Right lung (tissue), 10 donors: ENCODE measurements at places on chromosomes 12 and 14. TPM values are rescaled to one million over a fixed set of nuclear protein-coding genes. Genes with fewer than 3 reads are reported as not detected.
A peak's percentile ranks its signal among the peaks of the same experiment; 100 is the strongest.

DNA sequence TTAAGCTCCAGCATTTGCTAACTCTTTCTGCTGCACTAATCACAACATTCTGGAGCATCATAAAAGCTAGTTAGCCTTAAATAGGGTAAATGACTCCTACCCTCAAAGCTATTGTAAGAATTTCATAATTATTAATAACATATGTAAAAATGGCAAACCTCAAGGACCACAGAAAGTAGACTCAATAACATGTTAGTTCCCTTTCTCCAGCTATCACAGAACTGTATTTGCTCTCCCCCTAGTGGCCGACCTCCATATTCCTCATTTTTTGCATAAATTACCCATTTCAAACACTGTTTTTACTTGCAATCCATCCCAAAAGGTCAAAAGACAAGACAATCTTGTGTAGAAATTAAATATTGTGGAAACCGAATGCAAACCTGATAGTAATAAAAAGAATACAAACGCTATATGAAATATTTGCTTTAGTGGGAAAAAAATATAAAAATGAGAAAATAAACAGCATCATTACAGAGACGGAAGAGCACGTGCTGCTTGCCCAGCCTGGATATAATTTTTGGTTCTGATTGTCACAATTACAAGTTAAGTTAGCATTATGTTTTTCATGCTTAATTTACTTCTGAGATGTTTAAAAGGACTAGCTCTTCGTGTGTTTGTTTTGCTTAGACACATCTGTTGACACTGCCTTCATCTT is 97.9 kb downstream of the RERGL start:
- DNase-seq, result peak; percentile 9

GRCh38 chr12:41466802-41467201 is 278.7 kb downstream of the PDZRN4 start:
- DNase-seq, result no peak

DNA sequence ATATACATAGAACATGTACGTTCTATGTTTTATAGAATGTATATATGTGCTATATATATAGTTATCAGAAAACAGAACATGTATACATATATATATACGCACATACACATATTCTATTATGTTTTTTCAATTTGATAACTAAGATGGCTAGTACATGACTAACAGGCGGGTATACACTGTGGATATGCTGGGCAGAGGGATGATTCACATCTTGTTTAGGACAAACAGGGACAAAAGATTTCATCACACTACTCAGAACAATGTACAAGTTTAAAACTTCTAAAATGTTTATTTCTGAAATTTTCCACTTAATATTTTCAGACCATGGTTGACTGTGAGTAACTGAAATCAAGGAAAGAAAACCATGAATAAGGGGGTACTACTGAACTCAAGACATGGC is 17.4 kb downstream of the TIMELESS start:
- DNase-seq, result no peak

- DNase-seq, result no peak
Measured at GRCh38 chr14:93108105-93108504, 7.6 kb downstream of the ITPK1 start.

DNA sequence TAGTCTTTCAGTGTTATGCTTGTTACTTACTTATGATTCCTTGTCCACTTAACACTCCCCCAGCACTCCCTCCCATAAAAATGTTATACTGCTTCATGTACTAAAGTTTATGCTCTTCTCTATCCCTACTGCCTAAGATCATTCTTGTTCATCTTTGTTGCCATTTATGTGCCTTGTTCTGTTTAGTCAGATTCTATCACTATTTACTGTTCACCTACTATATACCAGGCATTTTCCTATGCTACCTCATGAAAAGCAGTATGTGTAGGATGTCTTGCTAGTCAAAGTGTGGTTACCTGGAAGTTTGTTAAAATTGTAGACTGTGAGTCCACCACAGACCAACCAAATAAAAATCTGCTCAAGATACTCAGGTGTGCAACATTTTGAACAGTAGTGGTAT is 23.9 kb downstream of the ERH start:
- no peak for DNase-seq

DNA sequence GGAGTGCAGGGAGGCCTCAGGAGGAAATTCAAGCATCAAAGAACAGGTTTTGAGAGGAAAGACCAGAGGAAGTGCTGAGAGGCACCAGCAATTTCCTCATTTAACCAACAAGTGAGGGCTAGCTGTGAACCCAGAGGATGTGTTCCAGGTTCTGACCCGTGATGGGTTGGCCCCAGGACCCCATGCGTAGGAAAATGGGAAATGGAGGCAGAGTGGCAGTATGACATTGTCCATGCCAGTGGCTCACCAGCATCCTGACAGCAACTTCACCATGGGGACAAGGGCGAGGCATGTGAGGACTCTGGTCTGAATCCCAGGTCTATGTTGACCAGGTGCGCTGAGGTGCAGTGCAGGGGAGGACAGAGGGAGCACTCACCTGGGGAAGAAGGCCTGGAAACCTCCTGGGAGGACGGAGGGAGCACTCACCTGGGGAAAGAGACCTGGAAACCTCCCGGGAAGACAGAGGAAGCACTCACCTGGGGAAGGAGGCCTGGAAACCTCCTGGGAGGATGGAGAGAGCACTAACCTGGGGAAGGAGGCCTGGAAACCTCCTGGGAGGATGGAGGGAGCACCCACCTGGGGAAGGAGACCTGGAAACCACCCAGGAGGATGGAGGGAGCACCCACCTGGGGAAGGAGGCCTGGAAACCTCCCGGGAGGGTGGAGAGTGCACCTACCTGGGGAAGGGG is 6.7 kb upstream of the CACNA2D4 start:
- no peak for DNase-seq

DNA sequence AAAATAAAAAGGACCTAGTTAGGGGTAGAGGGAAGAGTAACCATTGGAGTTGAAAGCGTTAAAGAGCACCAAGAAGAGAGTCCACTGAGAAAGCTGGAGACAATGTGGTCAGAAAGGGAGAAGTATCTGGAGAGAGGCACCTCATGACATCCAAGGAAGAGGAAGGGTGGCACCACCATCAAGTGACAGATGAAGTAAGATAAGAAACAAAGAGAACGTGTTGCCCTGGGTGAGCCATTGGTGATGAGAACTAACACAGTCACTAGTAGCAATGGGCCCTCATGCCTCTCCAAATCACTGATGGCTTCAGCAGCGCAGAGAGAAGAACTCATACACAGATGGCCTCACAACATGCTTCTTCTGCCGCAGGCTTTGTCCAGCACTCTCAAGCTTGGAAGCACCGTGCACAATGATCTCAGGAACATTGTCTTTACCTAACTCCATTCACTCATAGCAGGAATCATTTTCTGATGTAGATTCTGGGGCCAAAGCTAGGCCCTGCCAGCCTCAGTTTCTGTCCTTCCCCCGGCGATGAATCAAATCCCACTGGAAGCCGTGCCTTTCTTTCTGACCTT is 252.9 kb downstream of the DPF3 start:
- no peak for DNase-seq

DNA sequence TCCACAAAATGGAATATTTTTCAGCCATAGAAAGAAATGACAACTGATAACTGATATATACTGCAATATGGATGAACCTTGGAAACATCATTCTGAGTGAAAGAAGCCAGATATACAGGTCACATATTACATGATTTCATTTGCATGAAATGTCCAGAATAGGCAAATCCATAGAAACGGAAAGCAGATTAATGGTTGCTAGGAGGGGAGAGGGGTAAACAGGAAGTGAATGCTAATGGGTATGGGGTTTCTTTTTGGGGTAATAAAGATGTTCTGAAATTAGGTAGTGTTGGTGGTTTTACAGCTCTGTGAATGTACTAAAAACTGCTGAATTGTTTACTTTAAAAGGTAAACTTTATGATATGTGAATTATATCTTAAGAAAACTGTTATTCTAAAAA is 6.5 kb downstream of the RAD51AP1 start:
- DNase-seq, result no peak

- no peak for DNase-seq
Measured at GRCh38 chr12:115203701-115204100, 519.7 kb upstream of the TBX3 start.

DNA sequence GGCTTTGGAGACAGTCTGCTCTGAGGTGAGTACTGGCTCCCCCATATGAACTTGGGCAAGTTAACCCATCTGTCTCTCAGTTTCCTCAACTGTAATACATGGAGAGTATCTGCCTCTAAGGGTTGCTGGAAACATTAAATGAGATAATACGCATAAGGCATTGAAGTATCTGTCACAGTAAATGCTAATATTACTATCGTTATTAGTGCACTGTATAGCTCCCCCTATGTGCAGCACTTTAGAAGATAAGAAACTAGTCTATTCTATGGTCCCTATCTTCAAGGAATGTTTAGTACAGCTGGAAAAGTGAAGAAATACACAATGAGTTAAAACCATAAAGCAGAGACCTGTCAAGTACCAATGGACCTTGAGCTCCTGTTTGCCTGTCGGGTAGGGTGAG is 51.7 kb upstream of the CFL2 start:
- DNase-seq, result no peak

DNA sequence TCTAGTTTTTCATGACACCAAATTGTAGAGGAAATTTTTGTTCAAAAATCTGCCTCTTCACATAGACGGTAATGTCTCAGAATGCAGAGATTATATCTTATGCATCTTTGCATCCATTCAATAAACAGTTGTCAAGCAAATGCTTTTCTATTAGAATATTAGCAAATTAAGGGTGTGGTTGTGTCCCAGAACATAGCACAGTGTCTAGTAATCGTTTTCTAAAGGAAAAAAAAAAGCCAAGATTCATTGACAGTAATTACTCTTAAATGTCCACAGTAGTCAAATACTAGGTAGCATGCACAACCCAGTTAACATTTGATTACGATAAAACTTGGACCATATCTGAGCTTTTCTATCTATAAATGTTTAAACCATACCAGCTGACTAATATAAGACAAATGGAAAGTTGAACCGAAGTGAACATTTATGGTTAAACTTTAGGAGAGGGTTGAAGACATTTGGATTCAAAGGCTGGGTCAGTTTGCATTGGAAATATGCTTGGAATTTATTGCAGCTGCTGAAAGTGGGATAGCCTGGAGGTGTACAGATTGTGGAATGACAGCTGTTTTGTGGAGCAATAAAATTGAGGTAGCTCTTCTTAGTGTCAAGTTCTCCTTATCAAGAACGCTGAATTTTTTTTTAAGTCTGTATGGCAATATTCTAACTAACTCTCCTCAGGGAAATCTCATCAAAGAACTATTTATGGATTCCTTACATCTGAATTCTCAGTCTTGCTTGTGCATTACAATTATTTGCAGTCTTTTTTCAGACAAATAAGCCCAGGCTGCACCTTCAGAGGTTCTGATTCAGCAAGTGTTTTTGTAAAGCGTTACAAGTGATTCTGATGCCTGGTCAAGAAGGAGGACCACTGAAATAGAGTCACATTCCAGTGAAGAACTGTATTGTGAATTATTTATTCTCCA is 66.7 kb upstream of the ATP2B1 start:
- DNase-seq, result no peak

DNA sequence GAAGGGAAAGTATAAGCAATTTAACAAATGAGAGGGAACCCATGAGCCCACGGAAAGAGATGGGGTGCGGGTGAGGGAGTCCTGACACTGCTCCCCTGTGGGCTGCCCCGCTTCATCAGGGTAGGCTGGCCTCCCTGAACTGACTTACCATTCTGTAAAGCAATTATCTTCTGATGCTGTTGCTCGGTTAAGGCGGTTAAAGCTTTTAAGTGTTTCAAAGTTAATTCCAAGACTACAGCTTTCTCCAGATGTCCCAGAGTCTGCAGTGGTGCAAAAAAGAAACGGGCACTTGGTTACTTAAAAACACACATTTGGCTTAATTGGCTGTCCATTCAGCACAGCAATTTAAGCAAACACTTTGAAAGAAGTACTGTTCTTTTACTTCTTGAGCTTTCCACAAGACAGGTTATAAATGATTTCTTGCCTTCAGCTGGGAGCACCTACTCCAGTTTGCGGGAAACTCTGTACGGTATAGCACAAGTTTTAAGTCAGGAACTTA is 1.3 kb downstream of the BHLHE41 start:
- no peak for DNase-seq

NEDD1 gene
- polyA plus RNA-seq, result 36.0 TPM

LALBA gene
- polyA plus RNA-seq, result not detected

SLC39A2 gene
- 0.49 TPM for polyA plus RNA-seq

USP30 gene
- polyA plus RNA-seq, result 28.5 TPM

TAS2R50 gene
- polyA plus RNA-seq, result 0.11 TPM
